Stimulated activated CD8-positive, alpha-beta memory T cell treated with anti-CD3 and anti-CD28 coated beads, Interleukin-4, amount 100 ng/mL, for 4 hours (primary cell): ENCODE measurements at places on chromosomes 2 and 18.

- no peak for DNase-seq
Observed at GRCh38 chr2:45654250-45654649, 2.8 kb downstream of the PRKCE start.

DNA sequence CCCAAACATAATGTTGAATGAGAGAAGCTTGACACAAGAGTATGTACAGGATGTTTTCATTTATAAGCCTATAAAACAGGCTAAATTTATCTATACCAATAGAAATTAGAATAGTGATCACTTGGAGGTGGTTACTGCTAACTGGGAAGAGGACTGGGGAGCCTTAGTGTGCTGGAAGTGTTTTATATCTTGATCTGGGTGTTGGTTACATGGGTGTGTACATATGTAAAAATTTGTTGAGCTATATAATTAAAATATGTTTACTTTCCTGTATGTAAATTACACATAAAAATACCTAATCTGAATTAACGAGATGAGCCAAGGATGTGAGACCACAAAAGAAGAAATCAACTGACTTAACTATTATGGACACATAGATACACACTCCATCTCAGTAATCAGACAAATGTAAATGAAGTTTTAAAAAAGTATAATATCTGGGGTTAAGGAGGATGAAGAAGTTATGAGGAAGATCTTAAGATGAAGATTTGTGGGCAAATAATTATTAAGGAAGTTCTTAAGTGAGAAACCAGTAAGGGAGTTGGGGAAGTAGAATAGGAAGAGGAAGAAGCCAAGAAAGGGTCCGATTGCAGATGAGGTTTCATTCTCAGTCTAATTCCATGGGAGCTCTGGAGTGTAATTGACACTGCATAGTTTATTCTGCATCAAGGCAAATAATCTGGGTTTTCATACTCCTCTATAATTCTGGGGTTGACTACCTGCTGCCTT lies 32.3 kb upstream of the NABP1 start:
- no peak for DNase-seq

GRCh38 chr2:74507926-74508520 lies 528 bp upstream of the PCGF1 start:
- DNase-seq, result no peak

GRCh38 chr2:20988905-20989304 lies 55.0 kb downstream of the APOB start:
- DNase-seq, result no peak

GRCh38 chr2:64708829-64709228 lies 55.1 kb upstream of the SERTAD2 start:
- no peak for DNase-seq

- no peak for DNase-seq
Observed at GRCh38 chr18:62331581-62332356, 6.7 kb downstream of the TNFRSF11A start.

- DNase-seq, result no peak
Observed at GRCh38 chr2:118593257-118593656, 254.2 kb downstream of the EN1 start.

GRCh38 chr2:31404302-31404701 lies 10.2 kb downstream of the XDH start:
- DNase-seq, result no peak

DNA sequence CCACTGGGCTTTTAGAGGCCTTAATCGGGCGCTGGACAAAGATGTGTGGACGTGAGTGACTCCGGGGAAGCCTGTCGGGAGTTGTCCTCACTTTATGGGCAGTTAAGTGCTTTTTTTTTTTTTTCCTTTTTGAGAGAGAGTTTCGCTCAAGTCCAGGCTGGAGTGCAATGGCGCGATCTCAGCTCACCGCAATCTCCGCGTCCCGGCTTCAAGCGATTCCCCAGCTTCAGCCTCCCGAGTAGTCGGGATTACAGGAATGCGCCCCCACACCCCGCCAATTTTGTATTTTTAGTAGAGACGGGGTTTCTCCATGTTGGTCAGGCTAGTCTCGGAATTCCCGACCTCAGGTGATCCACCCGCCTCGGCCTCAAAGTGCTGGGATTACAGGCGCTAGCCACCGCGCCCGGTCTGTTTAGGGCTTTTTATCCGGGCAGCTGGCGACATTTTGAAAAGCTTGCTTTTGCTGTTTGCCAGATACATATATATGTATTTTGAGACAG lies 1.5 kb downstream of the MSH6 start:
- no peak for DNase-seq

- no peak for DNase-seq
Observed at GRCh38 chr2:2681711-2682251, 350.7 kb upstream of the MYT1L start.

DNA sequence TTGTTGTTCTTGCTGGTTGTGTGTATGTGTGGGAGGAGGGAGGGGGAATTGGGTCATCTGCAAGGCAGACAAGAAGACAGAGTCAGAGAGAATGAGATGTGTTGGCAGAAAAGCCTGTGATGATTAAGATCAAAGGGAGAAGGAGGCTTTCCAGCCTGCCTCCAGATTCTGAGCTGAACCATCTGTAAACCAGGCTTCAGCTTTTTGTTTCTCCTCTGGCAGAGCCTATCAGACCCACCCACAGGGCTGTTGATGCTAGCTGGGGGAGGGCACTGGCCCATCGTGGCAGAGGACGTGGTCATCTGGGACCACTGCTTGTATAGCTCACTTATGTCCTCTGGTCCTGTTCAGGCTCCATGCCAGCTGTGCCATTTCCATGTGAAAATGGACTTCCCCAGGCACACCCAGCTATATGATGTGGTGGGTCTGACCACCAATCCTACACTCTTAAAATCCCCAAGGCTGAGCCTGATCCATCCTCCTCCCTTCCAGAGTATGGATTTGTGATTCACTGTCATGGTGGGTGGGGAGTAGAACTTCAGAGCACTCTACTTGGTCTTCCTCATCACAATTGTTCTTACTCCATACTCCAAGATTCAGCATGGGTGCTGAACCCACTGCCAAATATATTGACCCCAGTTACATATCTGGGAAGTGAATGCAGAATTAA lies 27.8 kb upstream of the COL6A3 start:
- no peak for DNase-seq

GRCh38 chr2:191051825-191052778 lies 38.1 kb upstream of the STAT1 start:
- no peak for DNase-seq

DNA sequence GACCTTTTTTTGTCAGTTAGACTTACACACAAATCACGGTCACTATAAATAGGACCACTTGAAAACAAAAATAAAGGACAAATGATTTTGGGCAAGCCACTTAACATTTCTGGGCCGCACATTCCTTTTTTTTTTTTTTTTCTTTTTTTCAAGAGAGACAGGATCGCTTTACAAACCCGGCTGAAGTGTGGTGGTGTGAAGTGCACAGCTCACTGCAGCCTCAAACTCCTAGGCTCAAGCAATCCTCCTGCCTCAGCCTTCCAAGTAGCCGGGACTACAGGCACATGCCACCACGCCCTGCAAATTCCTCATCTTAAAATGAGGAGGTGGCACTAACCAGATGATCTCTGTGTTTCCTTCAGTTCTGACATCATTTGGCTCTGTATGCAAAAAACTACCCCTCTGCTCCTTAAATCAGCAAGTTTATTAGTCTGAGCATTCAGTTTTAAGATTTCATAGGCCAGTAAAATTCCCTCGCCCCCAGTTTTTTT lies 28.3 kb upstream of the MRO start:
- DNase-seq, result no peak

DNA sequence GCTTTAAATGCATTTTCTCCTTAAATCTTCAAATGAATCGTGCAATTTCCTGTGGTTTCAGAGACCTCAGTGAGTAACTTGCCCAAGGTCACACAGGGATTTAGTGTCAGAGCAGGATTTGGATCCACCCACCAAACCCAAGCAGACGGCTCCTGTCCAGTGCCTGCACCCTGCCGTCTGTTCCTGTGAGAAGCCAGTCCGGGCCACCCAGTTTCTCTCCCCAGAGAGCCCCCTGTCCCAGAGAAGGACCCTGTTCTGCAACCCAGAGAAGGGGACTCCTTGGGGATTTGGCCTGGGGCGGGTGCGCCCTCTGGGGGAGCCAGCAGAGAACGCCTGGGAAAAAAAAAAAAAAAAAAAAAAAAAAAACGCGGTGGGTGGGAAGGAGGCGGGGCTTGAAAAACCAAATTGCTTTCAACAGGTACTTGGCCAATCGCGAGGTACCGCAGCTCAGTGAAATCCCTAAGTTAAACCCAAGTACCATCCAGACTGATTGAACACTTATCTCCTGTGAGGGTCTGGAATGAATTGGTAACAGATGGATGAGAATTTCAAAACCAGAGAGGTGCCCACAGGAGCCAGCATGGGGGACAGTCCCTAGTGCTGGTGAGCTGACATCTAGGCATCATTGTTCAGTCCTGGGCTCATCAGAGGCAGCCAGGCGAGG lies 30.9 kb upstream of the REEP1 start:
- no peak for DNase-seq

GRCh38 chr2:196801674-196802261 lies 2.3 kb upstream of the GTF3C3 start:
- no peak for DNase-seq

GRCh38 chr2:24521162-24521857 lies 30.3 kb downstream of the NCOA1 start:
- DNase-seq, result no peak

DNA sequence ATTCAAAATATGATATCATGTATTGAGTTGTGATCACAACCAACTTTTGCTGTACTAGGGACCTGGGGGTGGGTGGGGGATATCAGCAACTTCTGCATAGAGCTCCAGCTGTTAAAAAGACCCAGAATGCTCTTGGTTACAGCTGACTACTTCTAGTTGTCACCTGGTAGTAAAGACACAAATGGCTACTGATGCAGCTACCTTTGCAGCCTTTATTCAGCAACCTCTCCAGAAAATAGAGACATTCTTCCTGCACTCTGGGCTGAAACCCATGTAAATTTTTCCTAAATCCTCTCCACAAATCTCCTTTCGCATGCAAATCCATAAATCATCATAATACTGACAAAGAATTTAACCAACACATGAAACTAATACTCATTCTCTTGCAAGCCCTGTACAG lies 238.3 kb downstream of the TCF4 start:
- no peak for DNase-seq

DNA sequence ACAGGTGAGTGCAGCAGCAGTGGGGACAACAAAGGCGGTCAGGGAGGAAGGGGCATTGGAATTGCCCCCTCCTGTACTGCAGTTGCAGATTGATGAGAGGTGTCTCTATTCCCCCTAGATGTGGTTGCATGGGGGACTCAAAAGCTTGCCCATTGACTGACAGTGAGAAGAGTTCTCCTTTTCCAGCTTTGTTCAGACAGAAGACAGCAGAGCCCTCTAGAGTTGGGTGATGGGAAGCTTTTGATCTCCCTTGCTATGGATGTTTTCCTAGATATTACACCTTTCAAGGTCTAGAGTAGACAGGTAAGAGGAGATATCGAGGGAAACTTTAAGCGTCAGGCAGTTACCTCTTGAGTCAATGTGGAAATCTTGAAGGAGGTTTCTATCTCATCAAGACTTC lies 2.9 kb downstream of the PROKR1 start:
- no peak for DNase-seq

GRCh38 chr2:38390947-38391346 lies 13.9 kb upstream of the ATL2 start:
- DNase-seq, result no peak

- DNase-seq, result no peak
Observed at GRCh38 chr2:43030551-43031307, 195.7 kb downstream of the ZFP36L2 start.

DNA sequence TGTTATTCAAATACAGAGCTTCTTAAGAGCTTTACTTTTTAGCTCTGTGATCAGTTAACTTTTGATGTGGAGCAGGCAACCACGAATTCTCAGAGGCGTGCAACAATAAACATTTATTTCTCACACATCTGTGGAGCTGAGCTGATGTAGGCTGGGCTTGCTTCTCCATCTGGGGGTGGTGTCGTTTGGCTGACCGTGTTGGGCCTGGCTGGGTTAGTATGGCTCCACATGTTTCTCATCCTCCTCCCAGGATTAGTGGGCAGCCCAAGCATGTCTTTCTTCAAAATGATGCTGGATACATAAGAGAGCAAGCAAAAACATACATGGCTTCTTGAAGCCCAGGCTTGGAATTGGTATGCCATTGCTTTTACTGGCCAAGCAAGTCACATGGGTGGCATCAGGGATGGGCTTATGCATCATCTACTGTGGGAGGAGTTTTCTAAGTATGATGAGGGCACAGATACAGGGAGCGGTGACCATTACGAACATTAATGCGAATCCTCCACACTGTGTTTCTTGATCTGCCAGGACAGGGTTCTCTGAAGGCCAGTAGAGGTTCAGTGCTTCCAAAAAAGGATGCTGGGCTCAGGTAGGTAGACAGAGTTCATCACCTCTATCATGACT lies 157.0 kb upstream of the TNP1 start:
- no peak for DNase-seq

DNA sequence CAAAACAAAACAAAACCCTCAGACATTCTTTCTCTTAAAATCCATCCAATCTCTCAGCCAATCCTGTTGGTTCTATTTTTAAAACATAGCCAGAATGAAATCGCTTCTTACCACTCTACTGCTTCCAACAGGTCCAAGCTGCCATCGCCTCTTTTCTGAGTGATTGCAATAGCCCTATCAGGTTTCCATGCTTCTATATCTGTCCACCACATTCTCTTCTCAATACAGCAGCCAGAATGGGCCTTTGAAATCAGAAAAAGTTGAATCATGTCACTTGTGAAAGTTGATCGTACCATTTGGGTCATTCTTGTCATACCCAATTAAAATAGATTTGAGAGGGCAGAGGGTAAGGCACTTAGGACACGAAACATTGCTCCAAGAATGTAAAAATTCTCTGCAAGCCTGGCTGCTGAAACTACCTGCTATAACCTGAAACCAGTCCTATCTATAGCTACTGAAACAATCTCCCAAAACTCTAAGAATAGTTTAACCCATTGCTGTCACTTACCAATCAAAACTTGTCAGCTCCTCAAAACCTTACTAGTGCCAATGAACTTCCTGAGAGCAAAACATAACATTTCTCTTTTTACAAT lies 3.3 kb upstream of the MTLN start:
- DNase-seq, result no peak

GRCh38 chr18:38454764-38455469 lies 889.3 kb upstream of the CELF4 start:
- DNase-seq, result no peak

DNA sequence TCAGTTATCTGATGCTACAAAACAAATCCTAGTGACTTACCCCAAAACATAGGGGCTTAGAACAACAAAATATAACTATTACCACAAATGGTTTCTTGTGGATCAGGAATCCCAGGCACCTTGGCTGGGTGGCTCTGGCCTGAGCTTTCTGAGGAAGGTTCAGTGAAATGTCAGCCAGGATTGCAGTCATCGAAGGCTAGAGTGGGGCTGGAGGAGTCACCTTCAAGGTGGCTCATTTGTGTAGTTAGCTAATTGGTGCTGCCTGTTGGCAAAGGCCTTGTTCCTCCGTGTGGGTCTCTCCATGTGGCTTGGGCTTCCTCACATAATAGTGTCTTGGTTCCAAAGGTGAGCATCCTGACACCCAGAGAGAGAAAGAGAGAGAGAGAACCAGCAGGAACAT lies 57.4 kb downstream of the COPS8 start:
- no peak for DNase-seq

GRCh38 chr18:48725562-48725961 lies 186.7 kb downstream of the CTIF start:
- DNase-seq, result no peak
